ENCODE measurements at places on chromosomes 7 and 10. TPM values are rescaled to one million over a fixed set of nuclear protein-coding genes. Genes with fewer than 3 reads are reported as not detected.
A peak's percentile ranks its signal among the peaks of the same experiment; 100 is the strongest.

DNA sequence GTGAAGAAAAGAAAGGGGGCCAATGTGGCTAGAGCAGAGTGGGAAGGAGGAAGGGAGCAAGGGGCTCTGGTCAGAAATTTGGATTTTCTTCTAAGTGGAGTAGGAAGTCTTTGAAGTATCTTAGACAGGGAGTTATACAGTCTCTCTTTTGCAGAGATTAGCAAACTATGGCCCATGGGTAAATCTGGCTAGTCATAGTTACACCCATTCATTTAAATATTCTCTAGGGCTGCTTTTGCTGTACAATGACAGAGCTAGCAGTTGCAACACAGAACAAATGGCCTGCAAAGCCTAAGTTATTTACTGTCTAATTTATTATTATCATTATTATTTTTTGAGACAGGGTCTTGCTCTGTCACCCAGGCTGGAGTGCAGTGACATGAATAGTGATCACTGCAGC is 10.5 kb upstream of the LAMB4 start:
- no peak overlapping the region for H3K27ac ChIP-seq
- H3K27me3 ChIP-seq: no peaks in the 10 kb centered on the region
- H3K4me1 ChIP-seq: peaks cover 5% of the 10 kb centered on the region
- H3K4me3 ChIP-seq: no peak overlapping the region
- DNase-seq: no peak

The WASHC2C gene
- total RNA-seq: 39.6 TPM

The TRPV5 gene
- not detected for total RNA-seq

DNA sequence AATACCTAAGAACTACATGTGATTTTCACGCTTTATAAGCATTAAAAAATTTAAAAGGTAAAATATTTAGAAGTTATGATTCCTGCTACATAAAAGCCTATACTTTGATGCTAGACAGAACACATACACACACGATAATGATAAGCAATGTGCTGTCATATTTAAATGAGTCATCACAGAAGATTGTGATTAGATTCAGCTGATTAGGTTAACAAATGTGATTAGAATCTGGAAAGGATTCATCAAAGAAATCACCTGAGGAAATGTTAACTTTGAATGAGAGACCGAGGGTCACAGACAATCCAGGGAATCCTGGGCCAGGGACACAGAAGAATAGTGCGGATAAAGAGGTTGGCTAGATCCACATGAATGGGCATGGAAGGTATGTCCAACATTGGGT is 42.0 kb upstream of the CYP2C18 start:
- H3K27ac ChIP-seq: no peak overlapping the region
- H3K4me1 ChIP-seq: no peaks in the 10 kb centered on the region
- no peak for DNase-seq
- no peak overlapping the region for H3K4me3 ChIP-seq
- H3K36me3 ChIP-seq: no peaks in the 10 kb centered on the region

The CAV1 gene
- total RNA-seq: 384 TPM

The NODAL gene
- 0.43 TPM for total RNA-seq

- no peak overlapping the region for H3K4me3 ChIP-seq
- no peaks in the 10 kb centered on the region for H3K4me1 ChIP-seq
- no peaks in the 10 kb centered on the region for H3K36me3 ChIP-seq
- DNase-seq: no peak
- H3K27ac ChIP-seq: no peak overlapping the region
Measured at GRCh38 chr7:80646083-80646865, 7.8 kb downstream of the CD36 start.

DNA sequence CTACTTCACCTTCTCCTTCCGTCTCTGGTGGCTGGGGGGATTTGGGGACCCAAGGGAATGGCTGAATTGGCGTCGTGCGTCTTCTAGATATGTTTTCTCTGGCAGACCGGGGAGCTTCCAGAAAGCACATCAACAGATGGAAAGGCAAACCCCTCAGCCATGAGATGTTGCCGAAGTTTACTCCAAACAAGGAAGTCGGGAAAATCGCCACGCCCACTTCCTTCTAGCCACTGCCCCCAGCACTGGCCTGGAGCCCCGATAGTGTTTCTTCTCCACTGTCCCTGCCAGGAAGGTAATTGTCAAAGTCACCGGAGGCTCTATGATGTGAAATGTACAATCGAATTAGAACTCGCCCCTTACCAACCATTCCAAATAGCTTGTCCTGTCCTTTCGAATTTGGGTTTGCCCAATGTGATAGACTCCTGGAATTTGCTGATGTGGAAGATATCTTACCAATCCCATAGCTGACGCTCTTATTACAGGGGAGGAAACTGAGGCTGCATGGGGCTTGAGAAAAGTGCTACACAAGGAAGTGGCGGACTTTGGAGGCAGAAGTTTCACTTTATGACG is 191.0 kb downstream of the LSM5 start:
- H3K4me3 ChIP-seq: peak overlapping the region; percentile 64
- peaks cover 4% of the 10 kb centered on the region for H3K4me1 ChIP-seq
- H3K27ac ChIP-seq: no peak overlapping the region
- H3K27me3 ChIP-seq: peaks cover 33% of the 10 kb centered on the region

The TYW1B gene
- 1.8 TPM for total RNA-seq

DNA sequence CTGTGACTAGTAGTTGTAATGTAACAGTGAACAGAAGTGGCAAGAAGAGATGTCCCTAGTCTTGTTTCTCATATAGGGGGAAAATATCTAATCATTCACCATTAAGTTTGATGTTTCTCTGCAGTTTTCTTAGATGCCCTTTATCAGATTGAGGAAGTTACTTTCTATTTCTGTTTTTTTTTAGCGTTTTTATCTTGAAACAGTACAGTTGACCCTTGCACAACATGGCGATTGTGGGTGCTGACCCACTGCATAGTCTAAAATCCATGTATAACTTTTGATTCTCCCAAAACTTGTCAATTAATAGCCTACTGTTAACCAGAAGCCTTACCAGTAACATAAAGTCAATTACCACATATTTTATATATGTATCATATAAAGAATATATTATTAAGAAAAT is 192.0 kb downstream of the ADK start:
- no peaks in the 10 kb centered on the region for H3K27me3 ChIP-seq
- H3K4me3 ChIP-seq: no peak overlapping the region
- DNase-seq: no peak
- H3K27ac ChIP-seq: no peak overlapping the region
- H3K4me1 ChIP-seq: no peaks in the 10 kb centered on the region
- peaks cover 2% of the 10 kb centered on the region for H3K36me3 ChIP-seq

The ADGRA1 gene
- not detected for total RNA-seq

DNA sequence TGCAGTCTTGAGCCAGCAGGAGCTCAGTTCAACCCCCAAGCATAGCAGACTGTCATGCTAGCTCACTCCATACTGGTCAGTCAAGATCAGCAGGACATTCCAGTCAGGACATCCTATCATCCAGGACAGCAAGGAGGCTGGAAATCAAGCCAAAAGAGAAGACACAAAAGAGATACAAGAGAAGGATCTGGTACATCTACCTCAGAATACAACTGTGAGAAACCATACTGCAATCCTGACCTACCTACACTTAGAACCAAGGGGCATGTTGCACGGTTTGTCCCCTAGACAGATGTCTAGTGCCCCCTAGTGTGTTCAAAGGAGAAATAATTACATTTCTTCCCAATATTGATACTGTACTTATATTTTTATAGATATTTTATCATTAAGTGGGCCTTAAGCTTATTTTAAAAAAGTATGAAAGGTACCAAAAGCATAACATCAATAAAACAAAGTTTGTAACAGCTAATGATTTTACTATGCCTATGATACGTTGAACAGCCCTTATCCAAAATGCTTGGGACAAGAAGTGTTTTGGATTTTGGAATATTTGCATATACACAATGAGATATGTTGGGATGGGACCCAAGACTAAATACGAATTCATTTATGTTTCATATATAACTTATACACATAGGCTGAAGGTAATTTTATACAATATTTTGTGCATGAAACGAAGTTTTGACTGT is 26.7 kb downstream of the ERCC6 start:
- peak; percentile 10 for DNase-seq
- H3K4me1 ChIP-seq: no peaks in the 10 kb centered on the region
- no peak overlapping the region for H3K4me3 ChIP-seq
- peaks cover 9% of the 10 kb centered on the region for H3K36me3 ChIP-seq

Data from astrocyte (in vitro differentiated cells and primary cell).